Dermis microvascular lymphatic vessel endothelial cell (primary cell): ENCODE measurements at places on chromosomes 4 and X.

GRCh38 chrX:153927672-153927921, 1.5 kb upstream of the ARHGAP4 start:
- DNase-seq, result no peak

DNA sequence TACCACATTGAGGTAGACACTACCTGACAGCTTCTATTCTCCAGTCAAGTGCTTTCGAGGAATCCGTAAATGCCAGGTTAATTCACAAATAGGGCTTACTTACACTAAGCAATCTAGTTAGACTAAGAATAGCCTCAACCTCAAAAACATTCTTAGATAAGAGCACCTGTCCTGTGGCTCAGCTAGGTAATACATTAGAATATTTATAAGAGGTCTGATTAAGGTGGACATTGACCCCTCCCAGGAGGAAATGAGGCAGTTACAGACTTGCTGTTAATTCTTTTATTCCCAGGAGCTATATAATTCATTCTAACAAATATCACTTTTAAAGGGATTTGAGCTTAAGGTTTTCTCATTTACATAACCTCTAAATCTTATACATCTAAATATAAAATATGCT, 758.1 kb downstream of the GRID2 start:
- no peak for DNase-seq

- DNase-seq, result no peak
These were observed at the start of gene STS for GRCh38 chrX:7147413-7147977. Gene STS (plus strand): TSS chrX:7147712. CDS start chrX:7253200, 105,488 bp downstream.

DNA sequence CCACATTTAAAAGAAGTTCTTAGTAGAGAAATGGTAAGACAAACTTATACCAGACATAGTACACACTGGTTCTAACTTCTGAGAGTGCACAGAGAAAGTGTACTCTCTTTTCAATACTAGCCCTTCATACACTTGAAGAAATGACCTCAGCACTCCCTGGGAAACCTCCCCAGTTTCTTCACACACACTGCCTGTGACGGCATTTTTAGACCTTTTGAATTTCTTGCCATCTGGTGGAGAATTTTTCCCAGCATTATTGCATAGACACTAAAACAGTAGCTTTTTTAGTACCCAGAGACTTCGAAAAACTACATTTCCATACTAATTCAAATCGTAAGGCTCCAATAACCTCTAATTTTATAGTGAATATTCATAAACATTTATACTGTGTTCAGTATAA, 341.6 kb upstream of the MAOA start:
- DNase-seq, result no peak

GRCh38 chr4:41375561-41375960, 118.8 kb downstream of the UCHL1 start:
- no peak for DNase-seq

- DNase-seq, result no peak
These were observed 154.4 kb downstream of the EFNB1 start for GRCh38 chrX:68983004-68983857.

GRCh38 chr4:55866973-55867574, 13.6 kb downstream of the EXOC1 start:
- peak; percentile 60 for DNase-seq

DNA sequence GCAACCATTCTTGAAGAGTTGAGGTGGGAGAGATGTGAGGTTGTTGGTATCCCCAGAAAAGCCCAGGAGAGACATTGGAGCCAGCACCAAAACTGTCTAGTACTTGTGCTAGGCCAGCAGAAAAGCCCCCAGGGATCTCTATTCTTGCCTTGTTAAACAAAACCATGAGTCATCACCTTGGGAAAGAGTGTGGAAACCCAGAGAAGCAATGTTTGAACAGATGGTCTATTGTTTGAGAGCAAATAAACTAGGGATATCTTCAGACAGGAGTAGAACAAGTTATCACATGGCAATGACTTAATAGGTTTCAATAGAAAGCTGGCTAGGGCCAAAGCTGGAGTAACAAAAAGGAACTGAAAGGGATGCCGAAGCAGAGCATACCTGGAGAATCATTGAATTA, 195.7 kb upstream of the CASK start:
- peak; percentile 0 for DNase-seq

- no peak for DNase-seq
These were observed 465 bp downstream of the EMD start for GRCh38 chrX:154379569-154379951.

DNA sequence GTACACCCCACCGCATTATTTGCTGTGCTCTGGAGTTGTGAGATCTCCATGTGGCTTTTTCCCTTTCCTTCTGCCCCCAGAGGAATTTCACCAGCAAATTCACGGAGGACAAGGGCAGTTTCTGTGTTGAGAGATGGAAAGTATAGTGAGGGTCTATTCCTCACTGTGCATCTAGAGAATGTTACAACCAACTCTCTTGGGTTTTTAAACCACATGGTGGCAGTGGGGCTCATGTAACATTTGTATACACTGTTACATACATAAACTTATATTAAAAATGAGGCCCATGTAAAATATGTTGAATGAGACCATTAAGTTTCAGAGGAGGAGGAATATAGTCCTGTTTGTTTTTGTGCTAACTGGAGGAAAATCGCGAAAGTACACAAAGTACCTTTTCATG, 909 bp upstream of the PRKG2 start:
- DNase-seq, result no peak
